ENCODE measurements at places on chromosomes 7 and 10.

DNA sequence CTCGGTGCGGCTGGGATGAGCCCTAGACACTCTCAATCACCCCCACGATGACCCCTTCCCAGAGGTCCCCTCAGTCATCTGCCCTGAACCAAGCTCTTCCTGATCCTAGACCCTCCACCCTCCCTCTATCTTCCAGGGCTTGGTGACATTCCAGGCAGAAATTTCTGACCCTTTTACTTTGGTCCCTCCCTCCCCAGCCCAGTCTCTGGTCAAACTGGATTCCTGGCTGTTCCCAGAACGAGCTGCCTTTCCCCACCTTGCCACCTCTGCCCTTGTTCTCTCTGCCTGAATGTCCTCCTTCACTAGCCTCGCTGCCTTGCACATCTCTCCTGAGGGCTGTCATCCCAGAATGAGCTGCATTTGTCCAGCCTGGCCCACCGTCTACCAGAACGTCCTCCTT lies 1.3 kb upstream of the CLDN4 start:
- DNase-seq: no peak

GRCh38 chr7:81690251-81690650 lies 79.6 kb downstream of the HGF start:
- DNase-seq: no peak

DNA sequence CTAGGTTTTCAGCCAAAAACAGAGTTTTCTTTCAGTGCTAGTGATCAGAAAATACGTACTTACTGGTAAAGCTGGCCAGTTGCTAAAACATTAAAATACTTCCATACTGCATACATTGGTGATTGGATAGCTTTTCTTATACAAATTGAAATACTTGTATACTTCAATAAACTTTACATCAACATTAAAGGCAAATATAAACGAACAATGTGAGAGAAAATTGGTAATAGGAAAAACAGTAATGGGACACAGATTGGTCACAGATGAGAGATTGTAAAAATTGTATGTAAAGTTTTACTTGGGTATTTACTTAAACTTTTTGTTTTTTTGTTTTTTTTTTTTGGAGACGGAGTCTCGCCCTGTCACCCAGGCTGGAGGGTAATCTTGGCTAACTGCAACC lies 391.7 kb downstream of the TFEC start:
- DNase-seq: no peak

DNA sequence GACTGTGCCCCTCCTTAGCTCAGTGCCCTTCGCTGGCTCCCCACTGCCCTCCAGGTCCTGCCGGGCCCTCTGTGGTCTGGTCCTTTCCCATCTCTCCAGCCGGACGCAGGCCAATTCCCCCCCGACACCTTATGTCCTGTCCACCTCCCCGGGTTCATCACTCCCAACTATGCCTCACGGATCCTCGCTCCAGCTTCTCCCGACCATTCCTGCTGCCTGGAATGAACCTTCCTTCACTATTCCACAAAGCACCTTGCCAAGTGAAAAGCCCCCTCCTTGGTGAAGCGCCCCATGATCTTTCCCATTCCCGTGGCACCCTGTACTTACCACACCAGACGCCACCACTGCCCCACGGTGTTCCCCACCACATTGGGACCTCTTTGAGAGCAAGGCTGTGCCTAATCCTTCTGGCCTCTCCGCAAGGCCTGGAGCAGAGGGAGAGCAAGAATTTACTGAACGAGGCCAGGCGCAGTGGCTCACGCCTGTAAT lies 47.2 kb downstream of the TMEM270 start:
- DNase-seq: no peak

DNA sequence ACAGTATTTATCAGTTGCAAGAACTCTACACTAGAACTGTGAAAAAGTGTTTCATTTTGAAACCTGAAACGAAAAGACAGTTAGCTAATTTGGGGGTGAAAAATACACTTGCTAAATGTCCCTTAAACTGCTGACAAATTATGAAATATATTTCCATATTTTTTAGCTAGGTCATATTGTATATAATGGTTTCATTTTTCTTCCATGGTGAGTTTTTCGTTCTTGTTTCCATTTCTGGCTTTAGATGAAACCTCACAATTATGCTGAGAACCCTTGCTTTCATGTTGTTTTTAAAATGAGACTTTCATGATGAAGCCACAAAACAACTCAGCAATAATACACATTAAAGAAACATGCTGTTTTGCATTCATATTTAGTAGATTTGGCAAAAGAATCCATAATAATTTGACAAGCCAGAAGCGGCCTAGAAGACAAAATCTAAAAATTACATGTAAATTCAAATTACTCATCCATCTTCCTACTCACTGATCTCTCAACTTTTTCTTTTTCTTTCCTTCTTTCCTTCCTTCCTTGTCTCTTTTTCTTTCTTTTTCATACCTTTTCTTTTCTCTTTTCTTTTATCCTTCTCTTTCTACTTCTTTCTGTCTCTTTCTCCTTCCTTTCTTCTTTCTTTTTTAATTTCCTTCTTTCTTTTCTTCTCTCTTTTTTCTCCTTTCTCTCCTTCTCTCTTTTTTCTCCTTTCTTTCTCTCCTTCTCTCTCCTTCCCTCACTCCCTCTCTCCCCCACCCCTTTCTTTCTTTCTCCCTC lies 46.5 kb upstream of the ITGB8 start:
- no peak for DNase-seq

- DNase-seq: no peak
Measured at GRCh38 chr7:14999331-14999730, 96.8 kb upstream of the DGKB start.

DNA sequence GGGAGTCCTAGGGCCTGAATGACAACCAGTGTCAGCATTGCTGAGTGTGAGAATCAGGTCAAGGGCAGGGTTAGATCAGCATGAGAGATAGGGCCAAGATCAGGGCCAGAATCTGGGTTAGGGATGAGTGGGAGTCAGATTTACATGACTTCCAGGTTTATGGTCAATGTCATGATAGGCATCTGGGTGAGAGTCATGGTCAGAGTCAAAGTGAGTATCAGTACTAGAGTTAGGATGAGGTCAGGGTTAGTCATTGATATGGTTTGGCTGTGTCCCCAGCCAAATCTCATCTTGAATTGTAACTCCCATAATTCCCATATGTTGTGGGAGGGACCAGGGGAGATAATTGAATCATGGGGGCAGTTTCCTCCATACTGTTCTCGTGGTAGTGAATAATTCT lies 12.3 kb downstream of the MRPS24 start:
- no peak for DNase-seq

DNA sequence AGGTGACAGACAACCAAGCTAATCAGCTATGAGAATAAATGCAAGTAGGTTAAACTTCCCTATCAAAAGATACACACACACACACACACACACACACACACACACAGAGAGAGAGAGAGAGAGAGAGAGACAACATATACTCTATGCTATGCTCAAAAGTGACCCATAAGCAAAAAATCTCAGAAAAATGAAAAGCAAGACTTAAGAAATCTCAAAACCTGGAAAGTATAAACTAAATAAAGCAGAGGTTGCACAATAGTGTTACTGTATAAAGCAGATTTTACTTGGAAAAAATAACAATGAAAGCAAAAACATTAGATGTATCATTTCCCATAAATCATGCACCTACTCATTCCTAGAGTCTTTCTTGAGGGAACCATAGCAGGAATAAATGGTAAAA lies 221.5 kb downstream of the INHBA start:
- no peak for DNase-seq

DNA sequence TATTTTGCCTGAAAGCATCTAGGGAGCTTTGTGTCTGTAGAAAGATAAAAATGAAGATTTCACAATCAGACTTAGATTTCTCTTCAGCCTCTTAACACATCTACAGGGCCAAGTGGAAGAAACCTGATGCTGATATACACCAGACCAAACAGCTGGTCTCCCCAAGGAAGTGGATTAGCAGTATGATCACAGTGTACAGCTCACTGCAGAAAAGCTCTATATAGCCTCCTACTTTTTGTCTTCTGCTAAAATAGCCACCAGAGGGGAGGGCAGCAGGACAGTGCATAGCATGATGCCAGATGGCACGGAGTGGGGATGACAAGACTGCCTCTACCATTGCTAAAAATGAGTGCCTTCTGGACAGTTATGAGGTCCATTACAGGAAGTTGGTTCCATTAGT lies 16.0 kb downstream of the FAM13C start:
- no peak for DNase-seq

GRCh38 chr10:91389636-91390512 lies 20.3 kb upstream of the HECTD2 start:
- DNase-seq: no peak

- no peak for DNase-seq
Measured at GRCh38 chr10:59901470-59901869, 4.9 kb downstream of the CCDC6 start.

GRCh38 chr7:83442911-83443310 lies 206.0 kb downstream of the SEMA3E start:
- no peak for DNase-seq

DNA sequence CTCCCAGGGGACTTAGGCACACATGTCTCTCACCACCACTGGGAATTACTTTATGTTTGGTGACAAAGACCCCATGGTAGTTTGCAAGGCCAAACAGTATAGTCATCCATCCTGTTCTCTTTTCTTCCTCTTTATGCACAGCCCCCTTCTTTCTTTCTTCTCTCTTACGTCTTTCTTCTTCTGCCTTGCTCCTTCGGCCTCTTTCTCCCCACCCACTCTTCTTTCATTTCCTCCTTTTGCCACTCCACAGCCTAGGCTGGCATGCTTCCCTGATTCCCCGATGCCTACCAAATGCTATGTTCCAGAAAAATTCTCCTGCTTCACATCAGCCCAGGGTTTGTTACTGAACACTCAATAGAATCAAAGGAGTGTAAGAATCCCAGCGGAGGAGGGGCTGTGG lies 62.4 kb upstream of the MKLN1 start:
- DNase-seq: no peak

DNA sequence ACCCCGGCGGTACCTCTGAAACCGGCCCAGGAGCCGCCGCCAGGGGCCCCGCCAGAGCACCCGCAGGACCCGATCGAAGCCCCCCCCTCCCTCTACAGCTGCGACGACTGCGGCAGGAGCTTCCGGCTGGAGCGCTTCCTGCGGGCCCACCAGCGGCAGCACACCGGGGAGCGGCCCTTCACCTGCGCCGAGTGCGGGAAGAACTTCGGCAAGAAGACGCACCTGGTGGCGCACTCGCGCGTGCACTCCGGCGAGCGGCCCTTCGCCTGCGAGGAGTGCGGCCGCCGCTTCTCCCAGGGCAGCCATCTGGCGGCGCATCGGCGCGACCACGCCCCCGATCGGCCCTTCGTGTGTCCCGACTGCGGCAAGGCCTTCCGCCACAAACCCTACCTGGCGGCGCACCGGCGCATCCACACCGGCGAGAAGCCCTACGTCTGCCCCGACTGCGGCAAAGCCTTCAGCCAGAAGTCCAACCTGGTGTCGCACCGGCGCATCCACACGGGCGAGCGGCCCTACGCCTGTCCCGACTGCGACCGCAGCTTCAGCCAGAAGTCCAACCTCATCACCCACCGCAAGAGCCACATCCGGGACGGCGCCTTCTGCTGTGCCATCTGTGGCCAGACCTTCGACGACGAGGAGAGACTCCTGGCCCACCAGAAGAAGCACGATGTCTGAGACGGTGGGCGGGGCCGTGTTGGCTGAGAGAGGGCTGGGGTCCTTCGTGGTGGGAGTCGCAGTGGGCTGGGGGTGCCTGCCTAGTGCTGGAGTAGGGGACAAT lies 3.8 kb downstream of the REPIN1 start:
- no peak for DNase-seq
